Ascending aorta (tissue), 2 donors: ENCODE measurements at places on chromosomes 7 and 10. TPM values are rescaled to one million over a fixed set of nuclear protein-coding genes. Genes with fewer than 3 reads are reported as not detected.

GRCh38 chr10:86960003-86960862 is 1.8 kb downstream of the SNCG start:
- H3K27me3 ChIP-seq, result no peaks in the 10 kb centered on the region
- peak; percentile 83 for DNase-seq
- H3K36me3 ChIP-seq, result no peaks in the 10 kb centered on the region
- peak overlapping the region; percentile 98 for H3K27ac ChIP-seq

GRCh38 chr10:75544993-75545706 is 113.7 kb downstream of the LRMDA start:
- H3K27me3 ChIP-seq, result no peaks in the 10 kb centered on the region
- no peak overlapping the region for H3K4me3 ChIP-seq
- no peak for DNase-seq
- H3K4me1 ChIP-seq, result no peaks in the 10 kb centered on the region
- no peaks in the 10 kb centered on the region for H3K36me3 ChIP-seq
- H3K27ac ChIP-seq, result no peak overlapping the region

DNA sequence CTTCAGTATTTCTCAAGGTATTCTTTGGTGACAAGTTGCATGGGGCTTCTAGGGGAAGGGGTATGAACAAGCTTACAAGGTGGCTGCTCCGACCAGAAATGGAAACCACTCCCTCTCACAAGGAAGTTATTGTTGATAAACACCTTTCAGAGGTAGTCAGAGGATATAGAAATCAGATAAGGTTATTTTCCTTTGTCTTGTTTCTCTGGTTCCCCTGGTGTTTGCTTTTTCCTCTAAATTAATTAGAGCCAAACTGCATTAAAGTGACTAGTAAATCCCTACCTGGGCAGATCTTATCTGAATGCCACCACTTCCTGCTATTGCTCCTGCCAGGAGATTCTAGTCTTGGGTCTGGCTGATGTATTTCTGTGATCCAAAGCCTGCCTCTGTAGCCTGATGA is 725.4 kb downstream of the INHBA start:
- H3K27ac ChIP-seq, result no peak overlapping the region
- no peaks in the 10 kb centered on the region for H3K4me1 ChIP-seq
- no peak for DNase-seq
- H3K4me3 ChIP-seq, result no peak overlapping the region

The FAM25A gene
- not detected for total RNA-seq
